ENCODE measurements at places on chromosomes 7 and 10.

GRCh38 chr10:129966370-129966888, 2.4 kb upstream of the EBF3 start:
- DNase-seq, result no peak

DNA sequence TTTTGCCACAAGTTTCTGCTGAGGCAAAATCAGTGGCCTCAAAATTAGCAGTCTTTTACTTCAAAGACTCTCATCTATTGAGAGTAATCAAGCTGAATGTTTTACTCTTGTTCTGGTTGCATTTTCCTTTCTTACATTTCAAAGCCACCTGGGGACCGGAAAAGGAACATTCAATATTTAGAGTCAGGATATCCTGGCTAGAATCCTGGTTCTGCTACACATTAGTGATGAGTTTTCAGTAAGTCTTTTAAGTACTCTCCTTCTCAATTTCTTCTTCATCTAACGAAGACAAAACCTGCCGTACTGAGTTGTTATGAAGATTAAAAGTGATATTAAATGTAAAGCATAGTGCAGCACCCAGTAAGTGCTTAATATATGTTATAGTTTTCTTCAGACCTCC, 52.5 kb downstream of the LAMB4 start:
- DNase-seq, result no peak

DNA sequence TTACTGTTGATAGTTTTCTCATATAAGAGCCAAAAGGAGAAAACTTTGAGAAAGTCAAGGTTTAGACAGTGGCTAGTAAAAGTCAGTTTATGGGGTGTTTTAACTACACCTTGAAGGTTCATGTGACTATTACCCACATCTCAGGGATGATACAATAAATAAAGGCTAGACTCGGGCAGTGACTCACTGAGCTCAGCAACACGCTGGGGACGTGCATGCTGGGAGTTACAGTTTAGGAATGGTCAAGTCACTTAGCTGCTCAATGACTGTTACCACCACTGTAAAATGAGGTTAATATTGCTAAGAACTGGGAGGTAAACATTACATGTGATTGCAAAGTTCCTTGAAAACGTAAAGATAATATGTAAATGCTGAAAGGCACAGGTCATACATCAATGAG, 1254.4 kb upstream of the PHF14 start:
- DNase-seq, result no peak

DNA sequence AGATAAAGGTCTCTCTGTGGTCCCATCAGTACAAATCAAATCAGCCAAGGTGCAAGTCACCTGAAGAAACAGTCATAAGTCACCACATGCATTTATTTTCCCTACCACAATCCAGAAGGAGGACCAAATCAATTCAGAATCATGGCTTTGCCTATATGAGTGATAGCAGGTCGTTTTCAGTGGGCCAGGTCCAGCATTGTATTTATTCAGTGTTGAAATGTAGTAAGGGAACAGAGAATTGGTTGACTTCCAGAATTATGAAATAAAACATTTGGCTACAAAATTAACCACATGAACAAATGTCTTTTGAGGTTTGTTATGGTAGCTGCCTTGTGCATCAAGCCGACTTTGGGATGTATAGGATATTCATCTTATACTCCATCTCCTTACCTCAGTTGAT, 88.4 kb downstream of the POLR1F start:
- no peak for DNase-seq

- DNase-seq, result no peak
Measured at GRCh38 chr10:117449636-117450035, 74.4 kb upstream of the PDZD8 start.
